Stimulated activated CD4-positive, alpha-beta T cell treated with anti-CD3 and anti-CD28 coated beads, TNF-alpha, amount 100 ng/mL, for 24 hours (primary cell): ENCODE measurements at places on chromosomes 4 and X.

DNA sequence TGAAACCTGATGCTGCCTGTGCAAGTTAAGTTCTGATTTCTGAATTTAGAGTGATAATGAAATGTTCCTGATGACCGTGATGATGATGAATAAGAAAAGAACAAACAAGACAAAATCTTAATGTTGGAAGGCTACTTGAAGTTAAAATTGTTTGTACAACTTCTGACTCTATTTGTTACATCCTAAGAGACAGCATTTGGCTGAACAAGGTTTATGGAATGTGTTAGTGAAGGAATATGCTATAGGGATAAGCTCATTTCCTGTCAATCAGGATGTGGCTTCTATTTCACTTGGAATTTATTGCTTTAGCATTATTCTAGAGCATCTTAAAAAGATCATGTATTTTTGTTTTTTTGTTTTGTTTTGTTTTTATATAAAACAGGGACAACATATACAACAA lies 267.5 kb downstream of the FAT4 start:
- no peak for DNase-seq

- DNase-seq = no peak
Measured at GRCh38 chr4:152981278-152981677, 45.2 kb downstream of the FHDC1 start.

DNA sequence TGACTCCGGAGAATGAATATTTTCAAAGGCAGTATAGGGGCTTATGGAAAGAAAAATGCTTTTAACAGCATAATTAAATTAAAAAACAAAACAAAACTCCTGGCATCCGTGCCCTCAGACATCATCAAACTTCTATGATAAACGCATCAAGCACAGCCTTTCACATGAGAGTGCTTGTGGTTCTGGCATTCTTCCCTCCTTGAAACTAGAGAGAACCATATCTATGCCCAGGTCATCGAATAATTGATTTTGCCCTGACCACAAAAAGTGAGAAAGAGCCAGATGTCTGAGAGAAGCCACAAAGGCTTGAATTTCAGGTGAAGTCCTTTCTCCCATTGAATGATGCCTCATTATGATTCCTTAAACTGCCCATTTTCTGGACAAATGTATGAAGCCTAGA lies 286.8 kb downstream of the CBLL2 start:
- DNase-seq = no peak

DNA sequence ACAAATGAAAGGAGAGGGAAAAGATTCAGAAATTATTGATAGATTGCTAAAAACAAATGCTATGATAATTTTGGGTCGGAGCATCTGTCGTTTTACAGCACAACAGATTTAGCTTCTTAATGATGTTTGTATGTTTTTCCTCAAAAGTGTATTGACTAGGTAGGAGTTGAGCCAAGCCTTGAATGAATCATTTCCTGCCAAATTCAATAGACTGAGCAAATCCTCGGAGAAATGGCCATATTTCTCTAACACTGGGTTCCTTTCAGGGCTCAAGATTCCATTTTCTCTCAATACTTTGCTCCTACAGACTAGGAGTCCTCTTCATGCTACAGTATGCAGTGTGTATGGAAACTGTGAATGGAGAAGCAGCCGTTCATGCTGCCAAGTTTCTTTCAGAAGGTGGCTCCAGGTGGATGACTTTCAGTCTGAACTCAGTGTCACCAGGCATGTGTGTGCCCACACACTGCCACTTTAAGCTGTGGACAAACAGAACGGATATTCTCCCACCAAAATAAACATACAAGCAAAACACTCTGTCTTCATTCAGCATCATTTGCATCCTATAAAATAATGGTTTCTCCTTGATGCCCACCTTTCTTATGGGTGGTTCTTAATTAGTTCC lies 146.0 kb downstream of the TBL1X start:
- no peak for DNase-seq

DNA sequence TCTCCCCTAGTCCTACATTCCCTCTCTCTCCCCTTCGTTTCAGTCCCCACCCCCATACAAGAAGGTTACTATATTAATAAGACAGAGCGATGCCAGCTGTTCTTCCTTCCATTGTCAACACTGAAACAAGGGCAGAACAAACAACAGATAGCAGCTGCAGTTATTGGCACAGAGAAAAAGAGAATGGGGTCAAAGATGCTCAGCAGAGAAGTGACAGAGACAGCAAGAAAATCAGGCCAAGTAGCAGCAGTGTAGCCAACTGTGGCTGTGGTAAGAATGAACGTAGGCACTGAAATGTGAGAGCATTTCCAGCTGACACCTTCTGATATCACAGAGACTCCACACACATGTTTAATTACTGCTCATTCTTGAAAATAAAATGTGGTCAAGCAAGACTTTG lies 641.8 kb downstream of the FSTL5 start:
- no peak for DNase-seq

DNA sequence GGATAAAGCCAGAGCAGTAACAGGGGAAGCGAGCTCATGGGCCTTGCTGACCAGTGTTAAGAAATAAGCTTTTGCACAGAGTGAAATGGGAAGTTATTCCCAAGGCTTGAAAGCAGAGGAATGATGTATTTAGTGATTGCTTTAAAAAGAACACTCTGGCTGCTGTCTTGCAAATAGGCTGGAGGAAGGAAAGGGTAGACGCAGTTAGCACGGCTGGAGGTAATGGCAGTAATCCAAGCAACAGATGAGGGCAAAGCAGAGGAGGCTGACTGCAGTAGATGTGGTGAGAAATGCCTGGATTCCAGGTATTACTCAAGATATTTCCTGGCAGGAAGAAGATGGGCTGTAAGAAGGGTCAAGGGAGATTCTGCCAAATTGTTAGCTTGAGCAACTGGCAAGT lies 1342.3 kb upstream of the AGA start:
- no peak for DNase-seq

DNA sequence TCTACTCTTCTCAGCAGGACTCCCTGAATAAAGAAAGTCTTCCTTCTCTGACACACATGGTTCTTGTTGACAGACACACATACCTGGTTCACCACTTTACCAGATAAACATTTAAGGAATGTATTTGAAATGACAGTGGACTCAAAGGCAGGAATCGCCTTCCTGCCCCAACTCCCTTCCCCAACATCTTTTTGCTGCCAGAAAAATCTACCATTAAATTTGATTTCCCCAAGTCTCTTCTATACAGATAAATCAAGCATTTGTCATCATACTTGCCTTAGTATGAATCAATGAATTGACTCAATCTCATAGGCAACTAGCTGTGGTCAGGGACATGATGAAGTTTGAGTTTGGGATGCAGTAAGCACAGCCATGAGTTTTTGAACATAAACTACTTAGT lies 23.3 kb upstream of the ANXA5 start:
- no peak for DNase-seq

- no peak for DNase-seq
Measured at GRCh38 chr4:8493484-8493883, 52.9 kb downstream of the TRMT44 start.

GRCh38 chr4:134948110-134948642 lies 746.6 kb upstream of the PABPC4L start:
- no peak for DNase-seq

GRCh38 chr4:141896687-141897086 lies 260.3 kb downstream of the IL15 start:
- no peak for DNase-seq

DNA sequence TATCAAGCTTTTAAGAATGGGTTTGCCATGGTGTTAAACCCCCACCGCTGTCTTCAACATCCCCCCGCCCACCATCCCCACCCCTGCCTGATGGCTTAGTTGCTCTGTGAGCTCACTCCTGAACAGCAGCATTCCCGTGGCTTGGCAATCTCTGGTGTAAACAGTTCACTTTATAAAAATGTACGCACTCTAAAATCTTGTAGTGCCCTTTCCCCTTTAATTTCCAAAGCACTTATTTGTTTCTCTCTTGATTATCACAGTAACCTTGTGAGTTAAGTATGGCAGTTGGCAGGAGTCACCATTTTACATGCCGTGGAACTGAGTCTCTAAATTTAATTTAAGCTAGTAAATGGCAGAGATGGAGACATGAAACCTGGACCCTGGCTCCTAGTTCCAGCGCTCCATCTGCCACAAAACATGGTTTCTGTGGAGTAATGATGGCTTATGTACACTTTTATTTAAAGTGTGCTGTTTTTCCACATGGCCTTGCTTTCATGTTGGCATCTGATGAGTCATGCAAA lies 123.1 kb downstream of the AFF1 start:
- no peak for DNase-seq

GRCh38 chrX:110015032-110015431 lies 12.1 kb downstream of the TMEM164 start:
- no peak for DNase-seq

DNA sequence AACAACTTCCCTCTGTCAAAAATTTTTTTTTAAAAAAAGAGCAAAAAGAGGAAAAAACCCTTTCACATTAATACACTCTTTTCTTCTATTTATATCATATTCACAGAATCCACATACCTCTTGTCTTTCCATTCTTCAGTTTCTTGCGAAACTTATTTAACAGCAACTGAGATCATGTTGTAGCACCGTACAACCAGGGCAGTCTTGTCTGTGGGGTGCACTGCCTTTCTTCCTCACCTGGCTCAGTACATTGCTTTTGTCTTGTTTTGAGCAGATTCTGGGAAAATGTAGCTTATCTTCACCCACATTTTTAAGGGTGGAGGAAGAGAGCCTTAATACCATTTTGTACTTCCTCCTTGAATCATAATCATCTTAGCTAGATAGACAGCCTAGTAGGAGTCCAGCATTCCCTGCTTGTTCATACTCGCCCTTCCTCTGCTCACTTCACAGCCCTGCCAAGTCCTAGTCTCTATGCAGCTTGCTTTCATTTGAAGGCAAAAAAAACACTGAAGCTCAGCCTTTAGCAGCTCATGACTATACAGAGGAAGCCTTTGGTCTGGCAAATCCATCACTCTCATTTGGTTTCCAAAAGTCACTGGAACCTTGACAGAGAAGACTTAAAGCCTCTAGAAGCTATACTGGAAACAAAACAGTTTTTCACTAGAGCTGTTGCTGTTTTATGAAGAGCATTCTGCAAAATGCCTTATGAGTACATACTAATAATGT lies 140.6 kb upstream of the BANK1 start:
- no peak for DNase-seq

- no peak for DNase-seq
Measured at GRCh38 chrX:77442728-77443127, 4.5 kb upstream of the FGF16 start.

DNA sequence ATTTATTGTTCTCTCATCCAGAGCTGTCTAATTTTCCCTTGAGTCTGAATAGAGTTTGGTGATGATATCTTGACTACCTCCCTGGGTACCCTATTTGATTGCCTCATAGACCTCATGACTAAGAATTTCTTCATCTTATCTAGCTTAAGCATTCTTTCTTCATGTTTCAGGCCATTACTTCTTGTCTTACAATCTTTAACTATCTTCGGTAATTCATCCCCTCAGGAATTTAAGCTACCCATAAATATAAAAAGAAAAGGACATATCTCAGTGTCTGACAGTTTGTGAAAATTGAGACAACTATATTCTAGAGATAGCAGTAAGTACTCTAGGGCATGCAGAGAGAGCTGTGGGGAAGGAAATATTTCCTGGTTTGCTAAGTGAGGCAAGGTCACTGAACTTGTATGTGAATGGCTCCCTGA lies 466.1 kb upstream of the GRID2 start:
- no peak for DNase-seq

- no peak for DNase-seq
Measured at GRCh38 chr4:6275898-6276806, 6.5 kb downstream of the WFS1 start.

- no peak for DNase-seq
Measured at GRCh38 chrX:136616987-136617685, 30.8 kb upstream of the CD40LG start.

GRCh38 chr4:124708517-124709300 lies 3.8 kb downstream of the ANKRD50 start:
- no peak for DNase-seq

DNA sequence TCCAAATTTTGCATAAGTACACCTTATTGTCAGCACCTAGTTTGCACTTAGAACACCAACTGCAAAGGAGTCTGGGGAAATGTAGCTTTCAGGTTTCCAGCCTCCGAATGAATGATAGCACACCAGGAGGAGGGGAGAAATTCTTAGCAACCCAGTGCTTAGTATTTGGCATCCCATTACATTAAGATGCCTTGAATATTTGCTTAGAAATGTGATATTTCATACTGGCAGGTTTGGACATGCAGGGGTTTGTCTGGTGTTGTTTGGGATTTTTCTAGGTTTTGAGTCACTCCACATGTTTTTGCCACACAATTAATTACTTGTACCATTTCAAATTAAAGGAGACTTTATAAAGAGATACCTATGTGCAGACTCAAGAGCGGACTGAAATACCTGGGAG lies 60.3 kb upstream of the CAMK2D start:
- DNase-seq = no peak

GRCh38 chr4:54626113-54626512 lies 31.6 kb upstream of the KIT start:
- no peak for DNase-seq

DNA sequence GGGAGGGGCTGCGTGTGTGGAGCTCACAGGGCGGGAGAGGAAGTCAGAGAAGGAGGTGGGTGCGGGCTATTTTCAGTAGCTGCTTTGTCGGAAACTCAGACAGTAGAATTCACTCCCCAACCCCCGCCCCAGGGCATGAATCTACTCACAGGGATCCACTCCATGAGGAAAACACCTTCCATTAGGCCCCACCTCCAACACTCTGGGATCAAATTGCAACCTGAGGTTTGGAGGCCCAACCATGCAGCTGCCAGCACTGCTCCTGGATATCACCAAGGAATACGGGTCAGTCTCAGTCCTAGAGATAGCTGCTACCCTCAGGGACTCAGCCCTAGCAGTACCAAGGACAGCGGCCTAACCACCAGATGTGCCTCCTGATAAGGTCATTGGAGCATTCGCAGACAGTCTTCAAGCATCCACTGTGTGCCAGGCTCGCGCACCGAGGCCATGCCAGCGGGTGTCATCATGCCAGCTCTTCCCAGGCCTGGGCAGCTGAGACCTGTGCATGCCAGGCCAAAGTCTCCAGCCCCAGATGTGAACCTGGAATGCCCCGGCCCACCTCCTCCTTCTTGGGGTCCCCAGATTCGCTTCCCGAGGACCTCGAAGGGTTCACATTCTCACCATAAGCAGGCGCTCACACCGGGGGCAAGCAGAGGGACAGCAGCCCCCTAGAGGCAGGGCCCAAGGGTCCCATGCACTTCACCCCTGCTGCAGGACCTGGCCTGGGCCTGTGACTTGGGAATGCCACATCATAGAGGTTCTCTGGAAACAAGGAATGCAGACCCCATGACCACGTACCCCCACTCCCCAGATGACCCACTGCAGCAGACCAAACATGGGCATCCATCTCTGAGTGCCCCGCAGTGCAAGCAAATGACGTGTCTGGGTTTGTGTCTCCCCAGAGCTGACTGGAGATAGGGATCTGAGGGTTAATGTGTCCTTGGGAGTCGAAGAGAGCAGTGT lies 102.3 kb downstream of the ADRA2C start:
- DNase-seq = no peak
